ENCODE measurements at places on chromosomes 12 and 14.

DNA sequence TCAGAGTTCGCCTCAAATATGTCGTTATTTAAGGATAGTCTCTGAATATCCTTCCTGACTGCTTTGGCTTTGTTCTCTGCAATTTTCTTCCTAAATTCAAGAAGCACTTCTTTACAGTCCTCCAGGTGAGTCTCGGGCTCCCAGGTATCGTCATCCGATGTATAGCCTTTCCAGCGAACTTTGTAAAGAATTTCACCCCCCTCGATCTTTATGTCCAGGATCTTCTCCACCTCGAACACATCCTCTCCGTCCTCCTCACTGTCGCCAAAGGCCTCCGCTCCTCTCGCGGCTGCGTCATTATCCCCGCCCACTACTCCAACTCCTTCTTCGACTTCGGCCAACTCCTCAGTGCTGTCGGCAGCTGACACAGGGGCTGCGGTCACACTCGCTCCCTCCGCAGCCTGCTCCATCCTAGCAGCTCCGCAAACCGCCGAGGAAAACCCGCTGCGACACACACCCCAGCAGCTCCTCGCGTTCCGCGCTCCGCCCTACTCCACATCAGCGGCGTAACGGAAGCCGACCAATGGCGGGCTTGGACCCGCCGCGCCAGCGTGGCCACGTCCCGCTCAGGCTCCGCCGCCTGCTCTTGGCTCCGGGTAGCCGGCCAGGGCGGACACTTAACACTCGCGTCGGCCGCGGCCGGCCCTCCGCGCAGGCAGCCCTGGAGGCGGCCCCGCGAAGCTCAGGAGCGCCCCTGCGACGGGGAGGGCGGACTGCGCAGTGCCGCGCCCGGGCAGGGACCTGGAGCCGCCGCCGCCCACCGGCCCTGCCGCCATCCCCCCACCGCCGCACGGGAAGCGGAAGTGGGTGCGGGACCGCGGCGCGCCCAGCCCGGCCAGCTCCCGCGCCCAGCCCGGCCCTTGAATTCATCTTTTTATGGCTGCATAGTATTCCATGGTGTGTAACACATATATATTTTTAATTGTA lies 4.1 kb downstream of the CD163L1 start:
- DNase-seq, result no peak
- no peaks in the 10 kb centered on the region for H3K4me1 ChIP-seq
- H3K27ac ChIP-seq, result no peak overlapping the region
- no peaks in the 10 kb centered on the region for H3K36me3 ChIP-seq
- peak overlapping the region; percentile 51 for H3K4me3 ChIP-seq

DNA sequence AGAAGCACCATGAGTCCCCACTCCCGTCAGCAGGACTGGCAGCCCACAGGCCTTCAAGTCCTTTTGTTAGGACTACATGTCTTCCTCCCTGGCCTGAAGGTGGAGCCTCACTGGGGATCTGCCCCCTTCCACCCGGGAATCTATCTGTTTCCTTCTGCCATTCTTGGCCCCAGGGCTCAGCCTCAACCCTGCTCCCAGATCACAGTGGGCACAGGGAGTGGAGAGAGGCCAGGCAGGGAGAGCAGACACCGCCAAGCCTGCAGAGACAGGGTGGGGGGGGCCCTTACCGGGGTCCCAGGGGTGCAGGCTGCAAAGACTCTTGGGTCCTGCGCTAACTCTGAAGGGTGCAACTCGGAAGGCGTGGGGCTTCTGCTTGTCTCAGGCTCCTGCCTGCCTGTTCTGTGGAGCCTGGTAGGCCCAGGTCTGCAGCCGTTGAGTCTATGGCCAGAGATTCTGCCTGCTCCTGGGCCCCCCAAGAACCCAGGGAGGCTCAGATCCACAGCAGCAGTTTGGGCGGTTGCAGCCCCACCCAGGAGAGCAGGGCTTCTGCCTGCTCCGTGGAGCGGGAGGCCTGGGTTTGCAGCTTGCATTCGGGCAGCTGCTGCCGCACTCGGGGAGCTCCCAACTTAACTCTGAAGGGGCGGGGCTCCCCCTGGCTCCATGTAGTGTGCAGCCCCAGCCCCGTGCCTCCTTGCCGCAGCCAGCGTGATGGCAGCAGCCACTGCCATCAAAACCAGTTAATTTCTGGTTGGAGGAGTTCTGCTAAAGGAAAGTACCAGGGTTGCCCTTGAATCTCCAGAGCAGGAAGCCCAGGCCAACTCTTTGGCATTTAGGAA lies 21.7 kb upstream of the PLBD1 start:
- no peaks in the 10 kb centered on the region for H3K27me3 ChIP-seq
- DNase-seq, result no peak
- no peak overlapping the region for H3K27ac ChIP-seq
- no peak overlapping the region for H3K4me3 ChIP-seq
- H3K36me3 ChIP-seq, result no peaks in the 10 kb centered on the region

DNA sequence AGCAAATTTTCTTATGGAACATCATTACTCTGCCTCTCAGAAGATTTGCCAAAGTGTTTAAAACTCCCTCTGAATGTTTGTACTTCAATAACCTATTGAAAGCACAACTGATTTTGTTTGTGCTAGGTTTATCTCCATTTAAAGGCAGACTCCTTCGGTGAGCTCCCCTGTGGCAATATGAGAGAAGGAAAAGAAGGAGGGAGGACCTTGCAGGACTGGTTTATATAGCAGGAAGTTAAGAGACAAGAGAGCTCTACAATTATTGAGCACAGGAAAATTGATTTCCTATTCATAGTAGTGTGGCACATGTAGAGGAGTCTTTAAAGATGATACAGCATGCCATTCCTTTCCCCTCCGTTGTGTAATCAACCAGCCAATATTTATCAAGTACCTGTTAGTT lies 75.5 kb downstream of the PDE3A start:
- no peaks in the 10 kb centered on the region for H3K36me3 ChIP-seq
- no peaks in the 10 kb centered on the region for H3K27me3 ChIP-seq
- no peaks in the 10 kb centered on the region for H3K4me1 ChIP-seq
- no peak for DNase-seq
- H3K4me3 ChIP-seq, result no peak overlapping the region

GRCh38 chr12:47819896-47820630 lies at the start of gene HDAC7:
Gene HDAC7, minus strand, starts transcription at chr12:47819903. Its CDS starts 118 bp downstream, at chr12:47819785.
- H3K27ac ChIP-seq, result peak within 1 kb of the TSS; percentile 98
- DNase-seq, result peak; percentile 81
- H3K27me3 ChIP-seq, result no peaks in the 10 kb centered on the region
- H3K4me3 ChIP-seq, result peak within 1 kb of the TSS; percentile 91

- DNase-seq, result no peak
- H3K4me1 ChIP-seq, result no peaks in the 10 kb centered on the region
Measured at GRCh38 chr12:94769047-94769420, 118.7 kb upstream of the TMCC3 start.

GRCh38 chr14:85620947-85621346 lies 91.0 kb downstream of the FLRT2 start:
- no peak for DNase-seq
- no peaks in the 10 kb centered on the region for H3K27me3 ChIP-seq
- H3K4me1 ChIP-seq, result no peaks in the 10 kb centered on the region
- no peak overlapping the region for H3K27ac ChIP-seq
- H3K4me3 ChIP-seq, result no peak overlapping the region

- H3K27me3 ChIP-seq, result no peaks in the 10 kb centered on the region
- no peaks in the 10 kb centered on the region for H3K4me1 ChIP-seq
- H3K27ac ChIP-seq, result no peak overlapping the region
- H3K36me3 ChIP-seq, result no peaks in the 10 kb centered on the region
Measured at GRCh38 chr12:27869567-27869966, 89.5 kb upstream of the MANSC4 start.

DNA sequence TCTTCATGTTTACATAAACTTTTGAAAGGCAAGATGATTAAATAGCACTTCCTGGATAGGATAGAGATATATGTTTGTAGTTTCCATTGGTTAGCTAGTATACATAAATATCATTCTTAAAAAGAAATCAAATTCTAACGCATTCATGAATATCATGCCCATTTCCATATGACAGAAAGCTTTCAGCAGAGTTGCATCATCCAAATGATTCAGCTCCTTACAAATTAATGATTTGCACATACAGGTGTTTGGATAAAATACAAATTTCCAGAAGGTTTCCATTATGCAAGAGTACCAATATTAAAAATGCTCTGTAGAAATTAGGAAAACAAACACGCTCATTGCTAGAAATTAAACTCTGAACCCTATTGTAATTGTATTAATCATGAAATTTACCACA lies 264.4 kb downstream of the FOXG1 start:
- no peaks in the 10 kb centered on the region for H3K27me3 ChIP-seq
- no peak for DNase-seq
- H3K27ac ChIP-seq, result no peak overlapping the region
- no peak overlapping the region for H3K4me3 ChIP-seq

DNA sequence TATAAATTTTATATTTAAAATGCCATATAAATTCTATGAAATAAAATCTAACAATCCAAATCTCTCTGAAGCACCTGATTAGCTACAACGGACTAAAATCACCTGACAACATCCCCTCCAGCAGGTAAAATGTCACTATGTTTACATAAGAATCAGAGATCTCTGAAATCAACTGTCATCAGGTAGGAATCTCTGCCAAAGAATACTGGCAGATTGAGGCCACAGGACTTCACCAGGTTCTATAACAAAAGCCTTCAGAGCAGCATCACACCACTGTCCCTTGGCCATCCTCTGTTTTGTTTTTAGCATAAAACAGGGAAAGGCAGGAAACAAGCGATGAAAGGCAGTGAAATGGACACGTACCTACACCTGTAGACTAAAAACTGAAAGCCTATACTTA lies 22.1 kb downstream of the FGD6 start:
- H3K4me1 ChIP-seq, result no peaks in the 10 kb centered on the region
- no peak overlapping the region for H3K4me3 ChIP-seq
- no peak overlapping the region for H3K27ac ChIP-seq
- no peaks in the 10 kb centered on the region for H3K27me3 ChIP-seq
- no peaks in the 10 kb centered on the region for H3K36me3 ChIP-seq

- no peak overlapping the region for H3K27ac ChIP-seq
- no peaks in the 10 kb centered on the region for H3K4me1 ChIP-seq
- H3K27me3 ChIP-seq, result no peaks in the 10 kb centered on the region
- no peak overlapping the region for H3K4me3 ChIP-seq
Measured at GRCh38 chr14:63513756-63514155, 29.4 kb downstream of the PPP2R5E start.

- no peak for DNase-seq
- H3K27ac ChIP-seq, result no peak overlapping the region
- H3K4me3 ChIP-seq, result no peak overlapping the region
- no peaks in the 10 kb centered on the region for H3K36me3 ChIP-seq
- H3K27me3 ChIP-seq, result no peaks in the 10 kb centered on the region
Measured at GRCh38 chr14:103155010-103155409, 31.7 kb downstream of the TNFAIP2 start.

DNA sequence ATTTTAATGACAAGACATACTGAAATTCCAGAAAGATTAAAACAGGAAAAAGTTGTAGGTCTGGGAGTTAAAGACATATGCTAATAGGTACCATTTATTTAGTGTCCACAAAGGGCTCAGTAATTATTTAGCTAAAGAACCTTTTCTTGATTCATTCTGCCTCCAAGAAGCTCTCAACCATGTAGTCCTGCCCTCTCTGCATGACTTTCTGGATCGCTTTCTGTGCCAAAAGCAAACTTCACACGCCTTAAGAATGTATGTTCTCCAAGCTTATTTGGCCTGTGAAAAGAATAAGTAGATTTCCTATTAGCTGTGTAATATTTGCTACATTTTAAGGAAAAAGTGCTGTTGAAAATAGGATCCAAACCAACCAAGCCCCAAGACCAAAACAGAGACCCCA lies 291.7 kb downstream of the C12orf75 start:
- H3K27me3 ChIP-seq, result no peaks in the 10 kb centered on the region
- H3K27ac ChIP-seq, result no peak overlapping the region
- DNase-seq, result no peak
- no peaks in the 10 kb centered on the region for H3K36me3 ChIP-seq
- no peaks in the 10 kb centered on the region for H3K4me1 ChIP-seq

- peaks cover 15% of the 10 kb centered on the region for H3K4me1 ChIP-seq
- no peak for DNase-seq
- H3K36me3 ChIP-seq, result no peaks in the 10 kb centered on the region
- H3K4me3 ChIP-seq, result no peak overlapping the region
- H3K27me3 ChIP-seq, result no peaks in the 10 kb centered on the region
- peak overlapping the region; percentile 73 for H3K27ac ChIP-seq
Measured at GRCh38 chr14:95137164-95137803, 20.0 kb downstream of the DICER1 start.

- DNase-seq, result no peak
- no peak overlapping the region for H3K27ac ChIP-seq
- no peaks in the 10 kb centered on the region for H3K4me1 ChIP-seq
- H3K36me3 ChIP-seq, result no peaks in the 10 kb centered on the region
Measured at GRCh38 chr12:68317047-68317667, 15.0 kb downstream of the MDM1 start.

DNA sequence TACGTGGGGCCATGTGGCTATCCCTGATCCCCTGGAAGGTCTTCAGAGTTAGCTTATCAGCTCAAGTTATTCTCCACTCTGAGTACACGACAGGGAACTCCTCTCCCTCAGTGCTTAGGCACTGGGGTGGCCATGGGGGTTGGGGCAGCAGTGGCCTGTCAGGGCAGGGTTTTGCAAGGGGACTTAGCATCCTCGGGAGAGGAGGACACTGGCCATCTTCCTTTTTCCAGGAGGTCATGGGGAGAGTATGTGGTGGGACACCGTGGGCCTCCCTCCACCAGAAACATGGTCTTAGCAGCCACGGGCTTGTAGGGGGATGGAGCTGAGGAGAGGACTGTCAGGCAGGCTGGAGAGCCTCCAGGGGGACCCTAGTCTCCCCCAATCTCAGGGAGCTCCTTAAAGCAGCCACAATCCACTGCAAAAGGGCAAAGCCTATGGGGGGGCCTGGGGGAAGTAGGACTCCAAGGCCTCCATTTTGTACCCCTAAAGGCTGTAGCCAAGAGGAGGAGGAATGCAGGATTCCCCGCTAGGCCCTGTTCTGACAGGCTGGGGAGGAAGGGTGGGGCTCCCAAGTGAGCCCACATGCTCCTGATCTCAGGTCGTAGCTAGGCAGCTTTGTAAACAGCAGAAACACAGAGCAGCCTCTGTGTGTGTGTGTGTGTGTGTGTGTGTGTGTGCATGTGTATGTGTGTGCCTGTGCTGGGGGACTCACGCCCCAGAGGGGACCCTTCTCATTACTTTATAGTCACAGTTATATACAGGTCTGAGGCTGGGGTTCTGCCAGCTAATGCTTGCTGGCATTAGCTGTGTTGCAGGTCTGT lies 36.6 kb downstream of the KRT80 start:
- peak overlapping the region; percentile 100 for H3K27ac ChIP-seq
- no peaks in the 10 kb centered on the region for H3K27me3 ChIP-seq
- DNase-seq, result no peak
- no peaks in the 10 kb centered on the region for H3K36me3 ChIP-seq
- H3K4me3 ChIP-seq, result no peak overlapping the region

GRCh38 chr14:21068521-21069387 lies 1.4 kb upstream of the ARHGEF40 start:
- H3K27ac ChIP-seq, result peak overlapping the region; percentile 92
- H3K4me3 ChIP-seq, result peak overlapping the region; percentile 68
- H3K36me3 ChIP-seq, result no peaks in the 10 kb centered on the region
- no peaks in the 10 kb centered on the region for H3K27me3 ChIP-seq
- no peak for DNase-seq

GRCh38 chr12:75665216-75665615 lies 153.8 kb upstream of the KRR1 start:
- H3K27me3 ChIP-seq, result no peaks in the 10 kb centered on the region
- H3K4me1 ChIP-seq, result no peaks in the 10 kb centered on the region
- H3K36me3 ChIP-seq, result no peaks in the 10 kb centered on the region
- no peak overlapping the region for H3K4me3 ChIP-seq
- DNase-seq, result no peak
- no peak overlapping the region for H3K27ac ChIP-seq

All from breast epithelium (tissue), 4 donors.